ENCODE measurements at places on chromosomes 3 and 15.

DNA sequence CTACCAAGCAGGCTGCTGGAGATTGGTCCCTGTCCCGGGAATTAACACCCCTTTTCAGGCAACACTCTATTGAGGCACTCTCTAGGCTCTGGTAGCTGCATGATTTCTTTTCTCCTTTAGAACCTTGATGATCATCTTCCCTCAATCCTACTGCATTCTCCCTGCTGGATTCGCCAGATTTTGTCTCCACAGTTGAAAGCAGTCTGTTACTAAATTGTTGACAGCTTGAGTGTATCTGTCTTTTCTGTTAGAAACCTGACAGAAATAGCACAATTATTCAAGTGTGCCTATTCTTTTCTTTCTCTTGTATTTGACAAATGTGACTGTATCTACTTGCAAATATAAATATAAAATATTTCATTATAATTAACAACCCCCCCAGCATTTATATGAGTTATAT lies 830.8 kb upstream of the CADM2 start:
- DNase-seq: no peak

DNA sequence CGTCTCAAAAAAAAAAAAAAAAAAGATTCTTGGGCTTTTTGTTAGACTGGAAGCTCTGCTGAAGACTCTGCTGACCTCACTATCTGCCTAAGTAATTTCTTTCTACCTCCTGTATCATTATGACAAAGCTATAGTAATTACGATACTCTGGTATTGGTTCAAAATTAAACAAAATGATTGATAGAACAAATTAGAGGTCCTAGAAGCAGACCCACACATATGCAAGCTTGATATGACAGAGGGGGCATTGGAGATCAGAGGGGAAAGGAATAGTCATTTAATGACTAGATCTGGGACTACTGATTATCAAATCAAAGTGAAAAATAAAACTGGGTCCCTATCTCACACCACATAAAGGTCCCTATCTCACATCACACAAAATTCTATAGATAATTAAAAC lies 21.9 kb upstream of the AP3B2 start:
- no peak for DNase-seq

DNA sequence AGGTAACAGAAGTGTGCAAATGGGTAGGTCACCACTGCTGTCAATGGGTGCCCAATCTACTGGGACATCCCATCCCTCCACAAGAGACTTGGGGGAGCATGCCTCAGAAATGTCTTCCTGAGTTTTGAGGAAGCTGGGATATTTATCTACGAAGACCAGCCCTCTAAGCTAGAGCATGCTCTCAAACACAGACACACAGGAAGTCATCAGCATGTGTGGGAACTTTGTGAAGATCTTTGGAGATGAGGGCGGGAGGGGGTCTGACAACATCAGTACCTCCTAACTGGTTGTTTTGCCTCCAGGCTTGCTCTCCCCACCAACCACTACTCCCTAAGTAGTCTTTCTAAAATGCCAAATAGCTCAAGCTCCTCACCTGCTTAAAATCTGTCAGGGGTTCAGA lies 3.5 kb upstream of the MEF2A start:
- no peak for DNase-seq

GRCh38 chr15:52862677-52863076 lies 72.5 kb upstream of the ONECUT1 start:
- DNase-seq: no peak

- DNase-seq: peak; percentile 65
Observed at GRCh38 chr3:13091898-13092611, 18.8 kb upstream of the IQSEC1 start.

DNA sequence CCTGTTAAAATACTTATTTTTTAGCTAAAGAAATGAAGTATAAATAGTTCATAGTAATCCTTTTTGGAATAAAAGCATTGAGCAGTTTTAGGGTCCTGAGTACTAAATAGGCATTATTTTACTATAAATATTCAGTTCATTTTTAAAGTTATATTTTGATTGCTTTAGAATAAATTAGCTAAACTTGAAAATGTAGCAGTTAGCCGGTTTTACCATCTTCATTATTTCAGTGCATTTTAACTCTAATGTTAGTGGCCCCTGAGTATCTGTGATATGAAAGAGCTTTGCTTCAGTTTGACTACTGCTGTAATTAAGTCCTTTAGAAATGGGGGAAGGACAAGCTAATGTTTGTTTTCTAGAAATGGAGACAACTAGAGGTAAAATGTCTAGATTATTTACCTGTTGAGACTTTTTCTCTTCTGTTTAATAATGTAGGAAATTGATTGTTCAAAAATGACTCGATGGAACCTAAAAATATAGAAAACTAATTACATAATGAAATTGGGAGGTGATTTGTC lies 3.6 kb downstream of the SMC4 start:
- DNase-seq: no peak

DNA sequence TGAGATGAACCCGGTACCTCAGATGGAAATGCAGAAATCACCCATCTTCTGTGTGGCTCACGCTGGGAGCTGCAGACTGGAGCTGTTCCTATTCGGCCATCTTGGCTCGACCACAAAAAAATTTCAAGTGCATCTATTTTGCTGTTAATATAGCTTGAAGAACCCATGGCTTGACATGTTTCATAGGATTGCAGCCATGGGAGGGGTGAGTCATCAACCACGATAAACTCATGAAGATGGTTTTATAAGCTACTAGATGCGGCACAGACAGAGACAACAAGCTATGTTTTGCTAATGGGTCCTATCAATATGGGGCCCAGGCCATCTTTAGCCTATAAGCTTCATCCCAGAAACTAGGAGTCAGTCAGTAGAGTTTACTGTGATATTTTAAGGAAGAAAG lies 100.4 kb upstream of the PHLDB2 start:
- DNase-seq: no peak
